Activated CD4-positive, alpha-beta T cell treated with anti-CD3 and anti-CD28 coated beads, Interleukin-2, Interleukin-4, amounts not matched to agents 100 ng/mL and 50 ng/mL, durations not matched to agents 16 hours and 8 hours (primary cell): ENCODE measurements at places on chromosomes 13 and 19.

GRCh38 chr13:51614350-51614786 is 30.1 kb downstream of the WDFY2 start:
- DNase-seq = peak; percentile 73

DNA sequence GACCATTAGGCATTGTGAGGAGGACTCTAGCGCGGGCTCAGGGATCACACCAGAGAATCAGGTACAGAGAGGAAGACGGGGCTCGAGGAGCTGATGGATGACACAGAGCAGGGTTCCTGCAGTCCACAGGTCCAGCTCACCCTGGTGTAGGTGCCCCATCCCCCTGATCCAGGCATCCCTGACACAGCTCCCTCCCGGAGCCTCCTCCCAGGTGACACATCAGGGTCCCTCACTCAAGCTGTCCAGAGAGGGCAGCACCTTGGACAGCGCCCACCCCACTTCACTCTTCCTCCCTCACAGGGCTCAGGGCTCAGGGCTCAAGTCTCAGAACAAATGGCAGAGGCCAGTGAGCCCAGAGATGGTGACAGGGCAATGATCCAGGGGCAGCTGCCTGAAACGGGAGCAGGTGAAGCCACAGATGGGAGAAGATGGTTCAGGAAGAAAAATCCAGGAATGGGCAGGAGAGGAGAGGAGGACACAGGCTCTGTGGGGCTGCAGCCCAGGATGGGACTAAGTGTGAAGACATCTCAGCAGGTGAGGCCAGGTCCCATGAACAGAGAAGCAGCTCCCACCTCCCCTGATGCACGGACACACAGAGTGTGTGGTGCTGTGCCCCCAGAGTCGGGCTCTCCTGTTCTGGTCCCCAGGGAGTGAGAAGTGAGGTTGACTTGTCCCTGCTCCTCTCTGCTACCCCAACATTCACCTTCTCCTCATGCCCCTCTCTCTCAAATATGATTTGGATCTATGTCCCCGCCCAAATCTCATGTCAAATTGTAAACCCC is 2.8 kb upstream of the CEACAM5 start:
- no peak for DNase-seq

DNA sequence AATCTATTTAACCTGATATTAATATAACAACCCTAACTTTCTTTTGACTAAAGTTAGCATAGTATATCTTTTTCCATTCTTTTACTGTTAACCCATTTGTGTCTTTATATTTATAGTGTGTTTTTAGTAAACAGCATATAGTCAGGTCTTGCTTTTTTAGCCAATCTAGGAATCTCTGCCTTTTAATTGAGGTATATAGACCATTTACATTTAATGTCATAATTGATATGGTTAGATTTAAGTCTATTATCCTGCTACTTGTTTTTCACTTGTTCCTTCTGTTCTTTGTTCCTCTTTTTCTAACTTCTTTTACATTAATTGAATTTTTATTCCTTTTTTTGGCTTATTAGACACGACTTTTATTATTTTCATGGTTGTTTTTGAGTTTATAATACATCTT is 174.4 kb downstream of the KCTD15 start:
- no peak for DNase-seq

DNA sequence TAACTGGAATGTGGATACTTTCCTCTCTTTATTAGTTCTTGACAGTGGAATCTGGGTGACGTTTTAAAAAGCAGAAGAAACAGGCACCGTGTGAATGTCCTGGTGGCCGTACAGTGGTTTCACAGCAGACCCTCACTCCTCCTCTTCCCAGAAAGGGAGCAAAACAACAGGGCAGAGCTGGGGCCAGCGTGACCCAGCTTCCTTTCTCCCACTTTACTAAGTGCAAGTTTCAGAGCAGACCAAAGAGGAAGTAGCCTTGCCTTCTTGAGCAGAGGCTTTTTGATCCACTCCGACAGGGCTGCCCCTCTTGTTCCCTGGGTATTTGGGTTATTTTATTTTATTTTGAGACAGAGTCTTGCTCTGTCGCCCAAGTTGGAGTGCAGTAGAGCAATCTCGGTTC is 19.6 kb upstream of the C19orf33 start:
- DNase-seq = no peak

DNA sequence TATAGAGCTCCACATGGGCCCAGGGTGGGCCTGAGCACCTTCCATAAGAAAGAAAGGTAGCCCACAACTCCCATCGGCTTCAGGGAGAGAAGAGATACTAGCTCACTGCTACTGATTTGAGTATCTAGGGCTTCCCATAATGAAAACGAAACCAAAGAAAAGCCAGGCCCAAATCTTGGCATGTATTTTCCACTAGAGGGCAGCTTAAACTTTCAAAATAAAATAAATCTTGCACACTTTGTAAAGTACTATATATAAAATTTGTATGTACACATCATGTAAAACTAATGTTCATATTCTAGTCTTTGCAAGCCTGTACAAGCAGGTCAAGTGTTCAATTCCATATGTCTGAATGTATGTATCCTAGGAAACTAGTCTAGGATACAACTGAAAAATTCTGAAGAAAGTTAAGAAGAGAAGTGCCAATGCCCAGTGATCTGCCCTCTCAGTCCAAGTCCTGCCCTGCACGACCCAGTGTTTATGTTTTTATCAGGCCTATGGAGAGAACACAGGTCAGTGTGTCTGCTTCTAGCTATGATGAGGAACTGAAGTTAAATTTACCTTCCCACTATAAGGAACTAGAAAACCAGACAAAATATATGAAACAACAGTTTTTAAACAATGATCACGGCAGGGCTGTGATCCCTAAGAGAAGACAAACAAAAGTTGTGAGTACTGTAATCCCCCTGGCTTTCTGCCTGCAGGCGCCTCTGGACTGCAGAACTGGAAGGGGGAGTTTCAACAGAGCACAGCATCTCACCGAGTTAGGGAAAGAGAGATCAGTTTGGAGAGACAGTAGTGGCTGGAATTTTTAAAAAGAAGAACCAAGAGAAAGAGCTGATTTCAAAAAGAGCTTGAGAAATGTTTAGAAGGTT is 475.7 kb downstream of the UQCRFS1 start:
- DNase-seq = peak; percentile 40

DNA sequence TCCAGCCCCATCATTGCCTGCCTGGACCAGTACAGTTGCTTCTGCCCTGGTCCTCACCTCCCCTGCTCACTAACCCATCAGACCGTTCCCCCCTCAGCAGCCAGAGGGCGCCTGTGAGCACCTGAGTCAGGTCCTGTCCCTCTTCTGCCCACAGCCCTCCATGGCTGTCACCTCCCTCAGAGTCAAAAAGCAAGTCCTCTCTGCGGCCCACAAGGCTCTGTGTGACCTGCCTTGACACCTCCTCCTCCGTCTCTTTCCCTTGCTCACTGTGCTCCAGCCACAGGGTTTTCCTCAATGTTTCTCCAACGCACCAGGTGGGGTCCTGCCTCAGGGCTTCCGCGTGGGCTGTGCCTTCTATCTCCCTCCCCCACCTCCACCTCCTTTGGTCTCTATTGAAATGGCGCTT is 29.4 kb upstream of the PTPRS start:
- DNase-seq = peak; percentile 58

GRCh38 chr19:4140237-4140711 is 13.2 kb upstream of the CREB3L3 start:
- DNase-seq = no peak

GRCh38 chr19:47511681-47512080 is 3.2 kb downstream of the NAPA start:
- no peak for DNase-seq

GRCh38 chr13:44051918-44052675 is 172.4 kb downstream of the LACC1 start:
- DNase-seq = no peak

DNA sequence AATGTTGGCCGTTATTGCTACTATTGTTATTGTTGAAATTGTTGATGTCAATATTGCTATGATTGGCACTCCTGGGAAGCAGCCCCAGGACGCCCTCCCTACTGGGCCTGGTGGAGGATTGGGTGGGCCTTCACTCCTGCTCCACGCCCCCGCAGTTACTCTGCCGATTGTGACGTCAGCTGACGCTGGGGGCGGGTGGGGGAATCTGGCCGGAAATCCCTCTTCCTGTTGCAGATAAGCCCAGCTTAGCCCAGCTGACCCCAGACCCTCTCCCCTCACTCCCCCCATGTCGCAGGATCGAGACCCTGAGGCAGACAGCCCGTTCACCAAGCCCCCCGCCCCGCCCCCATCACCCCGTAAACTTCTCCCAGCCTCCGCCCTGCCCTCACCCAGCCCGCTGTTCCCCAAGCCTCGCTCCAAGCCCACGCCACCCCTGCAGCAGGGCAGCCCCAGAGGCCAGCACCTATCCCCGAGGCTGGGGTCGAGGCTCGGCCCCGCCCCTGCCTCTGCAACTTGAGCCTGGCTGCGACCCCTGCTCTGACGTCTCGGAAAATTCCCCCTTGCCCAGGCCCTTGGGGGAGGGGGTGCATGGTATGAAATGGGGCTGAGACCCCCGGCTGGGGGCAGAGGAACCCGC is at the start of gene ETV2:
ETV2 (plus strand) TSS at position 231 of the 637 bp plus-strand sequence. CDS start 716 bp downstream, outside the sequence.
- no peak for DNase-seq

DNA sequence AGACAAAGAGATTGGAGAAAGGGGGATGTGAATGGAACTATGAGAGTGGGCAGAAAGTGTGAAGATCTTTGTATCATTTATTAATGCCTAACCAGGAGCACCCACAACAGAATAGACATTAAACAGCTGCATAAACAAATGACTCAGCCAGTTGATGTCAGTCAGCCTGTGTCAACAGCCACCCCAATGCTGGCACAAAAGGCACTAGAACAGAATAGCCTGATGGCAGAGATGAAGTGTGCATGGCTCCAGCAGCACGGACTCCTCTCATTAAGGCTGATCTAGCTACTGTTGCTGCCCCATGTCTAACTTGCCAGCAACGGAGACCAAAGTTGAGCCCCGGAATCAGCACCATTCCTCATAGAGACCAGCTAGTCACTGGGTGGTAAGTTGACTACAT is 7.8 kb downstream of the CPB2 start:
- no peak for DNase-seq

GRCh38 chr13:106597186-106597585 is 29.2 kb upstream of the ARGLU1 start:
- DNase-seq = no peak

- peak; percentile 18 for DNase-seq
These were observed 234.3 kb downstream of the LMO7 start for GRCh38 chr13:75870397-75870903.

DNA sequence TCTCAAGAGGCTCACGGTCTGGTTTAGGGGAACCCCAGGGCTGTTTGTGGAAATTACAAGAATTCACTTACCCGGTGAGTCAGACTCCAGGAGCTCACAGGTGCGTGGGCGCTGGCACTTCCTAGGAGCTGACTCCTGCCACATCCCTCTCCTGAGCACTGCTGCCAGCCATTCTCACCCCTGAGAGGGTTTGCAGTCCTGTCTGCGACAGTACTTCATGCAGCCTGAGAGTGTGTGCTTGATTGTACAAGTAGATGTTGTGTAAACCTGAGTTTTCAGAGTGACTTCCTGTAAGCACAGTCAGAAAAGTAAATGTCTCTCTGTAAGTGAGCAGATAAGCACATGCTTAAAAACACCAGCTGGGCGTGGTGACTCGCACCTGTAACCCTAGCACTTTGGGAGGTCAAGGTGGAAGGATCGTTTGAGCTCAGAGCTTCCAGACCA is 8.1 kb downstream of the MRPL4 start:
- peak; percentile 62 for DNase-seq

DNA sequence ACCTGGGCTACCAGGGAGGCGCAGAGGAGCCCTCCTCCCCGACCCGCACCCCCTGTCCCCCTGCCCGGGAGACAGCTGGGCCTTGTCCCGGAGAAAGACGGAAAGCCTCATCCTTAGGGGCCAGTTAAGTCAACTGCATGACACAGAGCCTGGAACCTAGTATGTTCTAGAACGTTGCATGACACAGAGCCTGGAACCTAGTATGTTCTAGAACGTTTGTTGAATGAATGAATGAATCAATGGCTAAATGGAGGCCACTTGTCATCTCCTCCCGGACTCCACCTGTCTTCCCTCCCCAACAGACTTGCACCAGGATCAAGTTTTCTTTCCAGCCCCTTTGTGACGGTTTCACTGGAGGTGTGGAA is 706 bp downstream of the SERP2 start:
- DNase-seq = no peak

DNA sequence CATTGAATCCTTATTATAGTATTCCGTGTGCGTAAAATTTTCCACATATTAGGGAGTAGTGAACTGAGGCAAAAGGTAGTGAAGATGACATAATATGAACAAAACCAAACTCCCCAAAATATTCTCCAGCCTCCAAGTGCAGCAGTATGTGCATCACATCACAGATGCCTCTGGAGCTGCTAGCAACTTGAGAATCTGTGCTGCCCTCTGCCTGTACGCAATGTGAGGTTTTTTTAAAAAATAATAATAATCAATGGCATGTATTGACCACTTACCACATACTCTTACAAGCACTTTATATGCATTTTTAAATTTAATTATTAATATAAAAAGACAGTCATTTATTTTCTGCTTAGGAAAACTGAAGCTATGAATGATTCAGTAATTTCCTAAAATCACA is 583.0 kb upstream of the SPRY2 start:
- no peak for DNase-seq
